ENCODE measurements at places on chromosomes 11 and 22.

DNA sequence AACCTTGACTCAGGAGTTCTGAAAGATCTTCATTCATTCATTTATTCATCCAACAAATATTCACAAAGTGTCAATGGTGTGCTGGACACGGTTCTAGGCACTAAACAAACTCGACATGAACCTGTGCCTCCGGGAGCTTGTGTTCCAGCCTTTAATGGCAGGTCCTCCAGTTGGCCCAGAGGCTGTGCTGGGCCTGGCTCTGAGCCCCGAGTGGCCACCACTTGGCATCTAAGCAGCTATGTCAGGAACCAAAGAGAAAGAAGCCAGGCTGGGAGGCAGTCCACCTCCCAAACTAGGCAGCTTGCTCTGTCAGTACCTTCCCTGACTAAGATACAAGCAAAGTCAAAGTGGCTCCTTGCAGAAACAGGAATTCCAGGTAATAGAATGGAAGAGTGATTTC is 233.6 kb downstream of the BUD13 start:
- no peak for DNase-seq

DNA sequence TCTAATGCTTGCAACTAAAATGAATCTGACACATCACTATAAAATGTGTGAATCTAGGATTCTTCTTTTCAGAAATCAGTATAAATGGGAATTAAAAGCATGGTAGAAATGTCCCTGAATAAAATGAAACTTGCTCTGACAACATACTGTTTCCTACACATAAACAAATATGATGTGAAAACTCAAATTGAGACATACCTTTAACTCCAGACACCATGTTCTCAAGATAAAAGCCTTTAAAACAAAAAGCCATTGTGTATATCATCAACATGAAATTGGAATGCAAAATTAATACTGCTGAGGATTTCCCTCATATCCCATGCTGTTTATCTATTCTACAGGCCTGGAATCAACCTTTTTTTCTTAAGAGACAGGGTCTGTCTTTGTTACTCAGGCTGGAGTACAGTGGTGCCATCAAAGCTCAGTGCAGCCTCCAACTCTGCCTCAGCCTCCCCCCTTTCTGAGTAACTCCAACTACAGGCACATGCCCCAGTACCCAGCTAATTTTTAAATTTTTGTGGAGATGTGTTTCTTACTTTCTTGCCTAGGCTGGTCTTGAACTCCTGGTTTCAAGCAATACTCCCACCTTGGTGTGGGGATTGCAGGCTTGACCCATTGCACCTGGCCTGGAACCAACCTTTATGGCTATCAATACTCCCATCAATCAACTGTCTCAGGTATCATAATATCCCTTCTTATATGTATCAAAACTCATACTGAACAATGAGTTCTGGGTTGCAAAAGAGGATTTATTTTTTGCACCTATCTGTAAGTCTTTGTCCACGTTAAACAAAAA is 6.7 kb downstream of the TAF1D start:
- DNase-seq = no peak

DNA sequence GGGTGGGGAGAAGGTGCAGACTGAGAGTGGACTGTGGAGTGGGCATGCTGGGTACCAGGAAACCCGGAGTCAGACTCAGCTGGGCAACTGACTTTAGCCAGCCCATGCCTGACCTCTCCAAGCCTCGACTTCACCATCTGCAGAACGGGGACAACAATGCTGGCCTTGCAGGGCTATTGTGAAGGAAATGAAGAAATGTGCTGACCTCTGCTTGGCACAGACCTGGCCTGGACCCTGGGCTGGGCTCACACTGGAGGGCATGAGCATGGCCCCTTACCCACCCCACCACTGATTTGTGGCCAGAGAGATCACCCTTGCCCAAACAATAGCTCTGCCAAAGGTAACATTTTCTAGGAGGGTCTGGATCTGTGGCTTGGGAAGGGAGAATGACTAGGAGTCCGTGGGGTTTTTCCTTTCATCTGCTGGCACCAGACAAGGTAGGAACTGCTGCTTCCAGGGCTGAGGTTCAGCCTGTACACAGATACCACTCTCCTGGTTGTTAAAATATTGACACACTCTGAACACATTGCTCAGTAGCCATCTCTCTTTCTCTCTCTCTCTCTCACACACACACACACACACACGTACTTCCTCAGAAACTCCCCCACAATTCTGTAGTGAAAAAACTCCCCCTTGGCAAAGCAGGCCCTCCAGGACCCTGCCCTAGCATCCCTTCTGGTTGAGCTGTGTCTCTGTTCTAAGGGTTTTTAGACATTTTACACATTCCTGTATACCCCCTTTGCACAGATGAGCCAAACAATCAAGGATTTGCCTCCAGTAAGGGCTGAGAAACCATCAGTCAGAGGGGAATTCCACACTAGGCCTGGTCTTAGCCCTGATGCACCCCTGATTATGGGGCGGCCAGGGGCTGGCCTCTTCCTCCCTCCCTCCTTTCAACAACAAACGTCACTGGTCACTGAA is 1.0 kb downstream of the MOGAT2 start:
- DNase-seq = no peak

- no peak for DNase-seq
Measured at GRCh38 chr11:30818721-30819120, 232.6 kb upstream of the MPPED2 start.

DNA sequence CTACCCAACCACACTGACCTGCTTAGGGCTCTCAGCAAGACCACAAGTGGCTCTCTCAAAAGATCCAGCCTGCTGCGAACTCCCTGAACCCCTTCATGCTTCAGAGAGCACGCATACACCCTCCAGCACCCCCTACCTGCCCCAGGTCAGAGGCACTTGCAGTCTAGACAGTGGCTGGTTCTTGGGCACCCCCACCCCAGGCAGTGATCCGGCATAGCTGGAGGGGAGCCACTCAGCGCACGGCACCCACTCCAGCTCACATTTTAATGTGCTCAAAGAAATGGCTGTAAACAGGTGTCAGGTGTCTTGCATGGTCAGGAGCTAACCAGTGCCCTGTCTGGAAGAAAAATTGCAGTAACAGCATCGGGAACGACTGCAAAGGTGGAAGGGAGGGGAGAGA is 140.8 kb downstream of the PKNOX2 start:
- DNase-seq = no peak

DNA sequence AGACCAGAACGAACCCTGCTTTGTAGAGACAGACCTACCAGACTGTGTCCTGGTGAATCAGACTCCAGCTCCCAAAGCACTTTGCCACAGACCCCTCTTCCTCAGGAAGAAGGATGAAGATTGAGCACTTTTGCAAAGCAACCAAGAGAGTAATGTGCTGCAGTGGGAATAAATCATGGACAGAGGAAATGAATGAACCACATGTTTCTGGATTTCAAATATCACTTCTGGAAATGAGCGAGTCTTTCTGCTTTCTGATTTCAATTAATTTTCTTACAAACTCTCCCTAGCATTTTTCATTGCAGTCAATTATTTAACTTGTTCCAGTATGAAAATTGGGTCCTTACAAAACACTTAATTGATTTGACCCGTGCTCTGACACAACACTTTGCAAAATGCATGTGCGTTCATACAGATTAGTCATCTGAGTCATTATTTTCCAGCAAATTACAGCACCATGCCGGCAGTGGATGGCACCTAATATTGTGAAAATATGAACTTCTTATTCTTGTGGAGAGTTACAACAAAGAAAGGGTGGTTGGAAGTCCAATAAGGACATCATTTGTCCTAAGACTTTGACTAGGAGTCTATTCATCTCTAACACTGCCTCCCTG is 315.9 kb upstream of the CCDC90B start:
- DNase-seq = no peak

GRCh38 chr11:94513091-94513490 is 830 bp downstream of the C11orf97 start:
- DNase-seq = no peak

- no peak for DNase-seq
Measured at GRCh38 chr22:48240935-48241230, 1478.4 kb downstream of the TBC1D22A start.

DNA sequence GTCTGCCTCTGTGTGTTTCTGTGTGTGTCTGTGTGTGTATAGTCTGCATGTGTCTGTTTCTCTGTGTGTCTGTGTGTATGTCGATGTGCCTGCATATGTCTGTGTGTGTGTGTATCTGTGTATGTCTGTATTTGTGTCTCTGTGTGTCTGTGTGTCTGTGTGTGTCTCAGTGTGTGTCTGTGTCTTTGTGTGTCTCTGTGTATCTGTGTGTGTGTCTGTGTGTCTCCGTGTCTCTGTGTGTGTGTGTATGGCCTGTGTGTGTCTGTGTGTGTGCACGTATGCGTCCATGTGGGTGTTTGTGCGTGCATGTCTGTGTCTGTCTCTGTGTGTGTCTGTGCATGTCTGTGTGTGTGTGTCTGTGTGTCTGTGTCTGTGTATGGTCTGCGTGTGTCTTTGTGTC is 439 bp downstream of the SNX32 start:
- DNase-seq = no peak

DNA sequence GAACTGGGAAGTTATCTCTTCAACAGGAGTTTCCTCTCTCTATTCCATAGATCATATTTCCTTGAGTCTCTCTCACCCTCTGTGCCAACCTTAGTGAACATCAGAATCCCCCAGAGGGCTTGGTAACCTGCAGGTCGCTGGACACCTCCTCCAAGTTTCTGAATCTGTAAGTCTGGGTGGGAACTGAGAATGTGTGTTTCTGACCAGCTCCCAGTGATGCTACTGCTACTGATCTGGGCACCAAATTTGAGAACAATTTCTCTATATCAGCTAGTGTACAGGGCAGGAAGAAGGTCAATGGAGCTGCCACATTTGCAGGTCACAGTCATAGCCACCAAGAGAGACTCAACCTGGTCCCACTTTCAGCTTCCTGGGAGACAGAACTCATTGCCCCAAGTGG is 62.9 kb downstream of the RCN1 start:
- DNase-seq = no peak

DNA sequence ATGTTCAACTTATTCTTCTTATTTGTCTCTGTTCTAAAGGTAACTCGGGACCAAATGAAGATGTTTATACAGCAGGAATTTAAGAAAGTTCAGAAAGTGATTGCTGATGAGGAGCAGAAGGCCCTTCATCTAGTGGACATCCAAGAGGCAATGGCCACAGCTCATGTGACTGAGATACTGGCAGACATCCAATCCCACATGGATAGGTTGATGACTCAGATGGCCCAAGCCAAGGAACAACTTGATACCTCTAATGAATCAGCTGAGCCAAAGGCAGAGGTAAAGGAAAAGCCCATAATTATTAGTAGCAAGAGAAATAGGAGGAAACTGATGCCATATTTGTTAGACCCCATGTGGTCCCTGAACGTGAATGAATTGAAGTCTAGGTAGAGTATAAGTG is 63.3 kb downstream of the TRIM44 start:
- no peak for DNase-seq

- DNase-seq = no peak
Measured at GRCh38 chr11:30914143-30914762, 328.1 kb upstream of the MPPED2 start.

DNA sequence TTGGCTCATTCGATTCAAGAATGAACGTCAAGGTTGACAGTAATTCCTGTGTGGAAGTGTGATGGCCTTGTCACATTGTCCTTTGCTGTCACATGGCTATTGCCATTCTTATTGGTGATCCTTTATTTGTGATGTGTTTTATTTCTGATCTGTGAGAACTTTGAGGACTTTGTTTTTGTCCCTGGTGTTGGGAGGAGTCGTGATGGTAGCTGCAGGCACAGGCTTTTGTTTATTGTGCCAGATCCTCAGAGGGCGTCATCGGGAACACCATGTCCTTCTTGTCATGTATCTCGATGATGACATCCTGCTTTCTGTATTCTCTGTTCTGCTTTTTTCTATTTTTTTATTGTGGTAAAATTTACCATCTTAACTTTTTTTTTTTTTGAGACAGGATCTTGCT is 5.6 kb downstream of the PICK1 start:
- DNase-seq = no peak

DNA sequence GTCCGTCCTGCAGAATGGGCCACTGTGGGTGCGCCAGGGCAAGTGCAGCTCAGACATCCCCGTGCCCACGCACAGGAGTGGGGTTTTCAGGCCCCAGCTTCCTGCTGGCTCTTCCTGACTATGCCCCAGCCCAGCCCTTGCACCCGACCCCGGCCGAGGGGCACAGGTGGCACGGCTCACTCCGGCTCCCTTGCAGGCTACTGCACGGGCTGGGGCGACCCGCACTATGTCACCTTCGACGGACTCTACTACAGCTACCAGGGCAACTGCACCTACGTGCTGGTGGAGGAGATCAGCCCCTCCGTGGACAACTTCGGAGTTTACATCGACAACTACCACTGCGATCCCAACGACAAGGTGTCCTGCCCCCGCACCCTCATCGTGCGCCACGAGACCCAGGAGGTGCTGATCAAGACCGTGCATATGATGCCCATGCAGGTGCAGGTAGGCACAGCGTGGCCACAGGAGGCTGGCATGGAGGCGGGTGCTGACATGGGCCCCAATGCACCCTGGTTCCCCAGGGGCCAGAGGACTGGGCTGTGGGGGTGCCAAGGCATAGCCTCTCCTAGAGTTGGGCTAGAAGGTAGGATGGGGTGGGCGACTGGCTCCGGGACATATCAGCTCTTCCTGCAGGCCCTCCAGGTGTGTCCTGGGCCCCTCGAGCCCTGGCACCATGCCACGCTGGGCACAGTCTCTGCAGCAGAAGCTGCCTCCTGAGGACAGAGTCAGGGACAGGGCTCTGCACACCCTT is 27.7 kb downstream of the MUC2 start:
- no peak for DNase-seq

DNA sequence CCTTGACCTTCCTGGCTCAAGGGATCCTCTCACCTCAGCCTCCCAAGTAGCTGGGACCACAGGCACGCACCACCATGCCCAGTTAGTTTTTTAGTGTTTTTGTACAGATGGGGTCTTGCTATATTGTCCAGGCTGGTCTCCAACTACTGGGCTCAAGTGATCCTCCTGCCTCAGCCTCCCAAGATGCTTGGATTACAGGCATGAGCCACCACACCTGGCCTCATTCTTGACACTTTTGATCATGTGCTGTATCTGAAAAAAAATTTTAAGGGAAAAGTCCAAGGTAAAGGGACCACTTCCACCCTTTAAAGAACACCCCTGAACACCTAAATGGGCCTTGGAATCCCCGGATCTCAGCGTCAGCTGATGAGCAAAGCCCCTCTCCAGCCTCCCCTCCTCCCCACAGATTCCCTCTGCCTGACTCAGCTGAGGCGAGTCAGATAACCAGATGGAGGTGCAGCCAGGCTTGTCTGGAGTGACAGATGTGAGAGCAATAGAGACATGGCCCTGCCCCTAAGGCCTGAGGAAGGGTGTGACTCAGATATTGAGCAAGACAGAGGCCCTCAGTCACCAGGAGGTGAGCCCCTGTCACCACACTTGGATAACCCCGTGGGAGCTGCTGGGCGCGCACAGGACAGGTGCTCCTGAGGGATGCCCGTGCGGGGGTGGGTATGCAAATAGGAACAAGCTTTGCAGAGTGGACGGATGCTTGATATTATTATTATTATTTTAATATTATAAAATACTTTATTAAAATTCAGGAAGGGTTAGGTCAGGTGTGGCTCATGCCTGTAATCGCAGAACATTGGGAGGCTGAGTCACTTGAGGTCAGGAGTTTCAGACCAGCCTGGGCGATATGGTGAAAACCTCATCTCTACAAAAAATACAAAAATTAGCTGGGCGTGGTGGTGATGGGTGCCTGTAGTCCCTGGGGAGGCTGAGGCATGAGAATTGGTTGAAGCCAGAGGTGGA is 5.0 kb upstream of the CCDC88B start:
- DNase-seq = peak; percentile 18
